ENCODE measurements at places on chromosomes 2 and 18.

GRCh38 chr2:149058936-149059335 is 20.4 kb downstream of the LYPD6B start:
- DNase-seq, result no peak

- no peak for DNase-seq
Observed at GRCh38 chr2:11288431-11288830, 56.0 kb downstream of the ROCK2 start.

DNA sequence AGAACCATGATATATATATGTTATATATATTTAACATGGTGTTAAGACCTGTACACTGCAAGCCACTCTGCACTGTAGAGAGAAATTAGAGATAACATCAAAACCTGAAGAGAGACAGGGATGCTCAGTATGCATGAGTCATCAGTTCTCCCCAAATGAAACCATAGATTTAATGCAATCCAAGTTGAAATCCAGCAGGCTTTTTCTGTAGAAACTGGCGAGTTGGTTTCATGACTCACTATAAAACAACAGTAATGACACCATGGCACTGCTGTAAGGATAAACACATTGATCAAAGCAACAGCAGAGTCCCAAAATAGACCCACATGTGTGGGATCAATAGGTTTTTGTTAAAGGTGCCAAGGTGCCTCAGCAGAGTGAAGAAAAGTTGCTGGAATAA is 65.8 kb downstream of the RTP5 start:
- no peak for DNase-seq

DNA sequence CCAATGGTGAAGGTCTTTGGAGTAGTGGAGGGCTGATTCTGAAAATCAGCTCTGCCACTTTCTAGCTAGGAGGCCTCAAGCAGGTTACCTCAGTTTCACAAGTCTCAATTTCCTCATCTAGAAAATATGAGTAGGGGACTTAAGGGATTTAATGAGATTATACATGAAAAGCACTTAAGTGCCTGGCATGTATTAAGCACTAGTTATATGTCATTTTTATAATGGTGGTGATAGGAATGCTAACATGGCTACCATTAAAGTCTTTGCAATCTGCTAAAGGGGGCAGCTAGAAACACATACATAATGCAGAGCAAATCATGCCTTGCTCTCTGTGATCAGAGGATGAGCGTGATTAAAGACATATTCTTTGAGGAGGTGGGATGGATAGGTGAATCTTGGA is 640.9 kb upstream of the ZEB2 start:
- no peak for DNase-seq

- DNase-seq, result peak; percentile 17
Observed at GRCh38 chr2:174004905-174005605, 39.9 kb upstream of the SP3 start.

Measured in stimulated activated CD8-positive, alpha-beta memory T cell treated with anti-CD3 and anti-CD28 coated beads, Interleukin-15, amount 100 ng/mL, for 48 hours (primary cell).